Stimulated activated CD8-positive, alpha-beta memory T cell treated with anti-CD3 and anti-CD28 coated beads, Interleukin-7, amount 100 ng/mL, for 1 hour (primary cell): ENCODE measurements at places on chromosomes 4 and X.

DNA sequence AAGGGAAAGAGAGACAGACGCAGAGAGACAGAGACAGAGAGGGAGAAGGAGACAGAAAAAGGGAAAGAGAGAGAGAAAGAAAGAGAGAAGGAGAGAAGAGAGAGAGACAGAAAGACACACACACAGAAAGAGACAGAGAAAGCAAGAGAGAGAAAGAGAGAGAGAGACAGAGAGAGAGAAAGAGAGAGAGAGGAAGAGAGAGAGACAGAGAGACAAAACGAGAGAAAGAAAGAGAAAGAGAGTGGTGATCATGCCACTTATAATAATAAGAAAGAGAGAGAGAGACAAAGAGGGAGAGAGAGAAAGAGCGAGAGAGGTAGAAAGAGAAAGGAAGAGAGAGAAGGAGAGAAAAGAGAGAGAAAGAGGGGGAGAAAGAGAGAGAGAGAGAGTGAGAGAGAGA, 51.4 kb downstream of the SHOX start:
- DNase-seq: no peak

DNA sequence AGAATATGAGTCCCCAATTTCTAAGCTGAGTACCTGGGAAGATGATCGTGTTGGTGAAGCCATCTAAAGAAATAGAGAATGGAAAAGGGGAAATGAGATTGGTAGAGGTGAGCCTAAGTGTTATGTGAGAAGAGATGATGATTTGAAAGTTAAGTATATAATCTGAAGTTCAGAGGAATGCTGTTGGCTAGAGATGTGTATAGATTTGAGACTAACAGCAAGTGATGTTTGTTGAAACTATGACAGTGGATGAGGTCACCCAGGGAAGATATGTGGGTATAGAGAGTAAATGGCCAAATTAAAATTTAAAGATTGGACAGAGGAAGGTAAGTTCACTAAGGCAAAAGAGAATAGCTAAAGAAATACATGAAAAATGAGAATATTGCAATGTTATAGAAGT, 324.2 kb downstream of the MAPK10 start:
- DNase-seq: no peak

DNA sequence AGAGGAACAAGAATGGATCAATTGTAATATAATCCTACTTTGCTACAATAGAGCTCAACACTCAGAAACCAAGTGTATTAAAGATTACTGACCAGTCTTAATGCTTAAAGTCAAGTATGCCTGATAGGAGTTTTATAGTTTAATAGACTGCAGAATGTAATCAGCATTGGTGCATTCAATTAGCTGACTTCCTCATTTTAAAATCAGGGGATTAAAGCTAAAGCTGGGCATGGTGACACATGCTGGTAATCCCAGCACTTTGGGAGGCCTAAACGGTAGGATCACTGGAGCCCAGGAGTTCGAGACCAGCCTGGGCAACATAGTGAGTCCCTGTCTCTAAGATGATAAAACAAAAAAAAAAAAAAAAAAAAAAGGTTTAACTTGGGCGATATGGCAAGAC, 10.8 kb downstream of the HNRNPDL start:
- DNase-seq: no peak

- no peak for DNase-seq
Measured at GRCh38 chr4:41670530-41670929, 78.0 kb downstream of the PHOX2B start.

GRCh38 chr4:114921191-114921590, 192.2 kb downstream of the NDST4 start:
- DNase-seq: no peak

DNA sequence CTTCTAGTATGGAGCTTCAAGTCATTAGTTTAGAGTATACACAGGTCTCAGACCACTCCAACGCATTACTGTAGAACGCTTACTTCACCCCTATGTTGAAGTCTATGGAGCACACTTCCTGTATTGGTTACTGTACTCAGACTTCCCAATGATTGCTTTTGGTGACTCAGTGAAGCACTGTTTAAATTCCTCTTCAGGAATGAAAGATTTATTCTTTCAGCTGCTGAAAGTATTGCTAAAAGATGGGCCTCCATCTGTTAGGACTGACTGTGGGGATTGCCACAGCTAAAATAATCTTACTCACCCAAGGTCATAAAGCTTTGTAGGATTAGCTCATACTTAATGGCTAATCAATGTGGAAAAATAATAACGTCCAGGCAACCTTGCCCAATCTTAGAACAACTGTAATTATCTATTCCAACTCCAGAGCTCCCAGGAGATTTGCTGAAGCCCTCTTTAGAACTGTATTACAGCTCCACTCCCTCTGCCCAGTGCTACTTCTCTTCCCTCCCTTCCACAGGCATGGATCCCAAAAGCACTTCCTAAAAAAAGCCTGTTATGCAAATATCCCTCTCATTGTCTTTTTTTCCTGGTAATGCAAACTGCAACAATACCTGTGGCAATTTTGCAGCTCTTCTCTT, 281.9 kb upstream of the HS3ST1 start:
- no peak for DNase-seq

- no peak for DNase-seq
Measured at GRCh38 chr4:31193521-31193920, 473.4 kb downstream of the PCDH7 start.

DNA sequence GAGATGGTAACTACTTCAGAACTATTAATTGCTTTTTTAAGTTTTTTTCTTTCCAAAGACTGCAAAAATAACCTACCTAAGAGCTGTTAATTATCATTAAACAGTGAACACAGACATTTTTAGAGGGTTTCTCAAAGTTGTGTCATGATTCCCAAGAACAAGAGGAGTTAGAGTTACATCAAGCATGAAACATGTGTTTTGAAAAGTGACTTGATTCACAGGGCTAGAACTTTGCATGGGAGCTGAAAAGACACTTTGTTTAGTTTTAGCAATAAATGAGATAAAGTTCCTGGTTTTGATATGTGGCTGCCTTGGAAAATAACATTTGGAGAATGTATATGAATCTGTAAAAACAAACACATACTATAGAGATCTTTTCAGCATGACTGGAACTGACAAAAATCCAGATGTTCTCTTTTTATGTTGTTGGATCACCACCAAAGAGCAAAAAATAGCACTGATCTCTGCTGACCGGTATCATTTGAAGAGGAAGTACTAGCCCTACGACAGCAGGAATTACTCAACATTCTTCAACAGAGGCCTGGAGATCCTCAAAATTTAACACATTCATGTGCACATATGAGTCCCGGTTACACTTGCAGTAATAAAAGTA, 173.0 kb upstream of the PCDH18 start:
- no peak for DNase-seq

DNA sequence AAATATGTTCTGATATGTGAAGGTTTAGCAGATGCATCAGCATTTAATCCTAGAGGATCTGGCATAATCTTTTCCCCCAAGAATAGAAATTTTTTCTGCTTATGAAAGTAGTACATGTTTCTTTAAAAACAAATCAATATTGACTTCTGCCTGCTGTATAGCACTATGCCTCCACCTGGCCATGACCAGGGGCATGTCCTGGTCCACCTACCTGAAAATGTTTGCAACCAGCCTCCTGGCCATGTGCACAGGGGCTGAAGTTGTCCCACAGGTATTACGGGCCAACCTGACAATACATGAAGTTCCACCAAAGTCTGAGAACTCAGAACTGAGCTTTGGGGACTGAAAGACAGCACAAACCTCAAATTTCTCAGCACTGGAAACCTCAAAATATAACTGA, 10.0 kb downstream of the HPRT1 start:
- no peak for DNase-seq

DNA sequence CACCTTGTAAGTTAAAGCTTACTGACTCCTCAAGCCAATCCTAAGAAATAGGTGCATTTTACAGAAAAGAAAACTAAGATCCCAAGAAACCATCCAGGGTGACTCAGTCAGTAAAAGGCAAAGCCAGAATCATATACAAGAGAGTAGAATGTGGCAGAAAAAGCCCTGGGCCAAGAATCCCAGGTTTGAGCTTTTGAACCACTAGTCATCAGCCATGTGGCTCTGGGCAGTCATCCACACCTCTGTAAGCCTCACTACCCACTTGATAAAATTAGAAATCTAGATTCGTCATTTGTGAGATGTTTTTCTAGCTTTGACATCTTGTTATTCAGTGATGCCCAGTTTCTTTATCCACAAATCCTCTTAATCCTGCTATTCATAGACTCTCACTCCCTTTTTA, 122.2 kb upstream of the PDE5A start:
- DNase-seq: no peak

GRCh38 chrX:46710927-46711623, 47.8 kb downstream of the SLC9A7 start:
- no peak for DNase-seq

DNA sequence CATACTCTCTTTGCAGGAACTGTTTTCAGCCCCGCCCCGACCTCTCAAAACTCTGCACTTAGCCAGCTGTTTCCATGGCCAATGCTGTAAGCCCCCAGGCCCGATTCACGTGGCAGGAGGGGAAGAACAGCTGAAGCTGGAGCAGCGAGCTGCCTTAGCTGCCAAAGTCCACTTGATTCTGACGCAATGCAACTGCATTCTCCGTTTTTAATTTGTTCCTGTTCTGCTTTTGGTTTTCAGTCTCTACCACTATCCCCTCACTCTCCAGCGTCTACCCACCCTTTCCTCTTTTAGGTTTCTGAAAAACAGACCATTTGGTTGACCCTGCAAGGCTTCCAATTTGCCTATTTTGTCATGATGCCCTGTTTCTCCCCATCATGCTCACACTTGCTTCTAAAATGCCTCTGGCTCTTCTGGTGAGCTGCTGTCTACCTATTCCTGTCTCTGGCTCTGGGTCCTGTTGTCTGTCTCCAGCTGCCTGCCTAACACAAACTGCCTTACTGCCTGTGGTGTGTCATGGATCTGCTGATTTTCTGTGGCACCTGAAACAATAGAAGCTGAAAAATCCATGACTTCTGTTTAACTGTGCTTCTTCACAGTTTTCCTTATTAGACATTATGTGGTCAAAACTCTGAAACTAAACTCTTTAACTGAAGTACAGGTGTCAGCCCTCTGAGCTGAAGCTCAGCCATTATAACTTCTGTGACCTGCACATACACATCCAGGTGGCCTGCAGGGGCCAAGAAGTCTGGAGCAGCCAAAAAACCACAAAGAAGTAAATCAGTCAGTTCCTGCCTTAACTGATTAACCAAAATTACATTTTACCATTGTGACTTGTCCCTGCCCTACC, 160.5 kb upstream of the AGTR2 start:
- DNase-seq: no peak

GRCh38 chr4:96009427-96010119, 169.7 kb downstream of the PDHA2 start:
- DNase-seq: no peak

DNA sequence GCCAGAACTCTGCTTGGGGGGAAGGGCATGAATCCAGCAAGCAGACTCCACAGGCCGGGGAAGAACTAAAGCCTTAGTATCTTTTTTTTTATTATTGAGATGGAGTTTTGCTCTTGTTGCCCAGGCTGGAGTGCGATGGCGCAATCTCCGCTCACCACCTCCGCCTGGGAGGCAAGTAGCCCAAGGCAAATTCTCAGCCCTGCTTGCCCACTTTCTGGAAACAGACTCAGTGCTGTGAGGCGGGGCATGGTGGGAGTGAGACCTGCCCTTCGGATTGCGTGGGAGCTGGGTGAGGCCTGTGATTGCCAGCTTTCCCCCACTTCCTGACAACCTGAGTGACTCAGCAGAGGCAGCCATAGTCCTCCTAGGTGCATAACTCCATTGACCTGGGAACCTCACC, 348.8 kb downstream of the GASK1B start:
- no peak for DNase-seq
